ENCODE measurements at places on chromosomes 5 and 9. TPM values are rescaled to one million over a fixed set of nuclear protein-coding genes. Genes with fewer than 3 reads are reported as not detected.

CENPH gene
- polyA plus RNA-seq: 2.6 TPM

NEUROG1 gene
- polyA plus RNA-seq: not detected

SH3RF2 gene
- not detected for polyA plus RNA-seq

HACD4 gene
- 0.16 TPM for polyA plus RNA-seq

GOLGA2 gene
- 34.8 TPM for polyA plus RNA-seq

CDO1 gene
- 40.0 TPM for polyA plus RNA-seq

SLC45A2 gene
- polyA plus RNA-seq: not detected

OR1Q1 gene
- not detected for polyA plus RNA-seq

STK32A gene
- polyA plus RNA-seq: 12.6 TPM

EPB41L4B gene
- polyA plus RNA-seq: 0.90 TPM

PSAT1 gene
- polyA plus RNA-seq: 71.8 TPM

EQTN gene
- 15.1 TPM for polyA plus RNA-seq

PRXL2C gene
- polyA plus RNA-seq: 3.0 TPM

TCERG1 gene
- 81.0 TPM for polyA plus RNA-seq

SAPCD2 gene
- polyA plus RNA-seq: 0.24 TPM

QRFP gene
- not detected for polyA plus RNA-seq

ACSL6 gene
- 90.7 TPM for polyA plus RNA-seq

RAD50 gene
- 44.9 TPM for polyA plus RNA-seq

TNC gene
- 2.9 TPM for polyA plus RNA-seq

FGD3 gene
- polyA plus RNA-seq: not detected

HMGXB3 gene
- polyA plus RNA-seq: 2.5 TPM

CER1 gene
- polyA plus RNA-seq: not detected

PCA3 gene
- polyA plus RNA-seq: 3.6 TPM

ADGRD2 gene
- polyA plus RNA-seq: not detected

PDGFRB gene
- polyA plus RNA-seq: 1.7 TPM

IFNA6 gene
- not detected for polyA plus RNA-seq

PCDH1 gene
- 0.30 TPM for polyA plus RNA-seq

CMBL gene
- 16.6 TPM for polyA plus RNA-seq

TPRN gene
- 0.99 TPM for polyA plus RNA-seq

RUSC2 gene
- 3.3 TPM for polyA plus RNA-seq

AFAP1L1 gene
- polyA plus RNA-seq: not detected

All from Purkinje cell (primary cell).